Vagina (tissue), 2 donors: ENCODE measurements at places on chromosomes 16 and 17.

DNA sequence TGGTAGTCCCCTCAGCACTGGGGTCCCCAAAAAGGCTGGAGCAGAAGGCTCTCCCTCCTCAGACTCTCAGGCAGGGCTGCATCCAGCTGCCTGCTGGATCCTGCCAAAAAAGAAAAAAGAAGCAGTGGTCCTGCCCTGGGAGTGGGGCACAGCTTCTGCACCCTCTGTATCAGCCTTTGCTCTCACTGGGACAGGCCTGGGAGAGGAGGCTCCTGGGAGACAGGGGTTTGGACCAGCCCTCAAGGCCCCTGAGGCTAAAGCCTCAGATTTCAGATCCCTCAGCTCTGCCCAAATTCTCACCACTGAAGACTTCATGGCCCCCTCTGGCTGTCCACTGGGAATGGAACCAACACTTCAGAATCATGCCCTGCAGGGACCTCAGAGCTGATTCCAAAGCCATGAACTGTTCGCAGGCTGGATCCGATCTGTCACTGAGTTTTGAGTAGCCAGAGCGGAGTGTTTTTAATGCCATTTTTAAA, 96.9 kb downstream of the C16orf78 start:
- peak; percentile 60 for DNase-seq

- no peak for DNase-seq
Observed at GRCh38 chr17:67027031-67027628, 17.2 kb upstream of the CACNG1 start.

- no peak for DNase-seq
Observed at GRCh38 chr16:88463411-88463810, 10.3 kb downstream of the ZFPM1 start.

- no peak for DNase-seq
Observed at GRCh38 chr17:3526971-3527370, 30.6 kb downstream of the TRPV3 start.

DNA sequence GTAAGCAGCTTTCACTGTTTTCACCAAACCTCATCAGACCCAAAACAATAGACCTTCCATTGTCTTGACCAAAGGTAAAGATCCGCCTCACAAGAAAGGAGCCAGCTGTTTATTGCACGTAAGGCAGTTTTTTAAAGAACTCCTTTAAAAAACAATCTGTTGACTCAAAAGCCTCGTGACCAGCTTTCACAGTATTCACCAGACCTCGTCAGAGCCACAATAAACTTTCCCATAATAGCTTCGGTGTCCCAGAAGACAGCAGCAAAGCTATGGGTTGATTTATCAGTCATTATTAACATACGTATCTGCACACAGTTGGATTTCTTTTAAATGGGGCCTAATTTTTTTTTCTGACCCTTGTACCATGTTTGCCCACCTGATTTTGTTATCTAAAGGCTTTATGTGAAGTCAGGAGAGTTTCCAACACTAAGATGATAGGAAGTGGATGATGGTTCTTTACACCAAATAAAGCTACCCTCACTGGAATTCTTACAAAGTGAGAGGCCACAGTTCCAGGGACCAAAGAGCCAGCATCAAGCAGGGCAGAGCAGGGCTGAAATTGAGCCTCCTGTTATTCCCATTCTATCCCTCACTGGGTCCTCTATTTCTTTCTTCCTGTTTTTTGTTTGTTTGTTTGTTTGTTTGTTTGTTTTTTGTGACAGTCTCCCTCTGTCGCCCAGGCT, 17.6 kb upstream of the HELZ start:
- DNase-seq: no peak

- no peak for DNase-seq
Observed at GRCh38 chr16:29702269-29702668, 23.3 kb downstream of the QPRT start.

- no peak for DNase-seq
Observed at GRCh38 chr17:50122945-50123344, 7.0 kb downstream of the SAMD14 start.
